ENCODE measurements at places on chromosomes 1 and 21. TPM values are rescaled to one million over a fixed set of nuclear protein-coding genes. Genes with fewer than 3 reads are reported as not detected.

Gene TOE1
- total RNA-seq, result 28.1 TPM

- H3K4me1 ChIP-seq, result no peaks in the 10 kb centered on the region
- H3K27me3 ChIP-seq, result no peaks in the 10 kb centered on the region
- H3K27ac ChIP-seq, result no peak overlapping the region
- H3K4me3 ChIP-seq, result no peak overlapping the region
These were observed 230.8 kb downstream of the KCTD3 start for GRCh38 chr1:215797859-215798258.

Gene TSPEAR
- total RNA-seq, result not detected

DNA sequence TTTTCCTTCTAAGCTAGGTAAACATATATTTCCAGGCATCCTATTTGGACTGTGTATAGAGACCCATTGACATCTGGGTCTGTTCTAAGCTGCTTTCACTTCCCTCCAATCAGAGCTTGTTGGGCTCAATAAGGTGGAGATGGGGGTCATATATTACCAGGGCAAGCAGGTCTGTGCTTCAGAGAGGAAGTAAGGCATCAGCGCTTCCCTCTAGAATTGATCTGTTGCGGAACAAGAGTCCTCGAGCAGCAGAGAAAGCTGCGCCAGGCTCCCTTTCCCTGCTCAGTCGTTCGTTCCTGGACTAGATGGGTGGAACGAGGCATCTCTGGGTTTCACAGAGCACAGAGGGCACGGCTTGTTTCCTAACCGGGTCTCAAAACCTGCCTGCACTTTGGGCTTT lies 63.5 kb downstream of the DISC1 start:
- H3K27ac ChIP-seq, result no peak overlapping the region
- no peak for DNase-seq
- H3K27me3 ChIP-seq, result no peaks in the 10 kb centered on the region
- H3K36me3 ChIP-seq, result peaks cover 7% of the 10 kb centered on the region
- peaks cover 4% of the 10 kb centered on the region for H3K4me1 ChIP-seq

DNA sequence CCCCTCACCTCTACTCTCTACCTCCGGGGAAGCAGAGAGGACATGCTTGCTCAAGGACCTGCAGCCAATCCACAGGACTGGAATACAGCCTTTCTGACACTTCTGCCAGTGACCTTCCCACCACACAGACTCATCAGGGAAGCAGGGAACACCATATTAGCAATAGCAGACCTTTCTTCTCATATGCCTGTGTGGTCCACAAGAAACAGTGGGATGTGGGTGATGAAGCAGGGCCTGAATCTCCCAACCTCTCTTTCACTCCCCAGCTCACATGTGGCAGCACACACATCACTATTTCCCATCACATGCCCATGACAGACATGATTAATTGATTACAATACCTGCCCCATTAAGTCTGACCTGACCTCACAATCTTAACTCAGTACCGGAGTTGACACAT lies 695.1 kb downstream of the MATN1 start:
- no peaks in the 10 kb centered on the region for H3K36me3 ChIP-seq
- no peaks in the 10 kb centered on the region for H3K4me1 ChIP-seq

Gene DCDC2B
- total RNA-seq, result not detected

Gene S100A16
- total RNA-seq, result not detected

- no peak for DNase-seq
- peaks cover 2% of the 10 kb centered on the region for H3K27me3 ChIP-seq
- no peaks in the 10 kb centered on the region for H3K36me3 ChIP-seq
- no peak overlapping the region for H3K27ac ChIP-seq
These were observed 83.8 kb downstream of the EVI5 start for GRCh38 chr1:92701147-92701546.

DNA sequence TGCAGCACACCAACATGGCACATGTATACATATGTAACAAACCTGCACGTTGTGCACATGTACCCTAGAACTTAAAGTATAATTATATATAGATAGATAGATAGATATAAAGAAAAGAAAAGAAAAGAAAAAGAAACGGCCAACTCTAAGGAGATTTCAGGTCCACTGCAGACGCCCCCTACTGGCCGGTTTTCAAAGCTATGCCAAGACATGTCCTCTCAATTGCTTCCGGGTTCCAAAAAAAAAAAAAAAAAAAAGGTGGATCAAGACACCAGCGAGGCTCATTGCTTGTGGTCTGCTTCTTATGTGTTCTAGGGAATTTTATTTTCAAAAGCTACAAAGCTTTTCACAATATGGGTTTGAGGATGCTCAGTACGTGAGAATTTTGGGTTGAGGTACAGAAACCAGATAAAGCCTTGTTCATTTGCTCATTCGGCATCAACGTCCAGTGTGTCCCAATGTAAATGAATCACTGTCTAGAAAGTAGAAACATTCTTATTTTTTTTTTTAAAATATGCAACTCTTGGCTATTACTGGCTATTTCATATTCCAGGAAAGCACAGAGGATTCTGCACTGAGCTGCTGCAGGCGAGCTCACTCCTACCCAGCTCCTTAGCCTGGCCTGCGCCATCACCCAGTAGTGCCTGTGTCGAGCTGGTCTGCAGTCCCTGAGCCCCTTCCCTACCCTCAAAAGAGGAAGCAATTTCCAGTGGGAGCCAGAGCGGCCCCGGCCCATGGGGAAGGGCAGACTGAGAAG lies 643.0 kb downstream of the KIF26B start:
- no peaks in the 10 kb centered on the region for H3K4me1 ChIP-seq
- no peak overlapping the region for H3K4me3 ChIP-seq
- H3K36me3 ChIP-seq, result peaks cover 5% of the 10 kb centered on the region

Gene ASCL5
- total RNA-seq, result 0.29 TPM

GRCh38 chr1:84996846-84997666 lies at the start of gene MCOLN2:
Gene MCOLN2 (minus strand): TSS chr1:84997113. CDS start chr1:84996872, 241 bp downstream.
- H3K36me3 ChIP-seq, result peaks cover 10% of the 10 kb centered on the region
- H3K4me3 ChIP-seq, result peak within 1 kb of the TSS; percentile 77
- DNase-seq, result peak; percentile 57
- peaks cover 19% of the 10 kb centered on the region for H3K27me3 ChIP-seq

Gene PLPP3
- total RNA-seq, result not detected

- H3K4me3 ChIP-seq, result peak overlapping the region; percentile 9
- no peak overlapping the region for H3K27ac ChIP-seq
- H3K36me3 ChIP-seq, result no peaks in the 10 kb centered on the region
- H3K4me1 ChIP-seq, result peaks cover 21% of the 10 kb centered on the region
These were observed 17.7 kb upstream of the FRRS1 start for GRCh38 chr1:99784143-99784542.

Gene C21orf58
- total RNA-seq, result 25.2 TPM

Gene FAM110D
- total RNA-seq, result not detected

- H3K36me3 ChIP-seq, result no peaks in the 10 kb centered on the region
- H3K4me1 ChIP-seq, result no peaks in the 10 kb centered on the region
- no peak overlapping the region for H3K4me3 ChIP-seq
- DNase-seq, result peak; percentile 28
These were observed 66.0 kb upstream of the SLC25A33 start for GRCh38 chr1:9473032-9473807.

- no peaks in the 10 kb centered on the region for H3K27me3 ChIP-seq
- no peaks in the 10 kb centered on the region for H3K36me3 ChIP-seq
- no peak for DNase-seq
- no peaks in the 10 kb centered on the region for H3K4me1 ChIP-seq
These were observed 287.1 kb upstream of the AJAP1 start for GRCh38 chr1:4367230-4367777.

DNA sequence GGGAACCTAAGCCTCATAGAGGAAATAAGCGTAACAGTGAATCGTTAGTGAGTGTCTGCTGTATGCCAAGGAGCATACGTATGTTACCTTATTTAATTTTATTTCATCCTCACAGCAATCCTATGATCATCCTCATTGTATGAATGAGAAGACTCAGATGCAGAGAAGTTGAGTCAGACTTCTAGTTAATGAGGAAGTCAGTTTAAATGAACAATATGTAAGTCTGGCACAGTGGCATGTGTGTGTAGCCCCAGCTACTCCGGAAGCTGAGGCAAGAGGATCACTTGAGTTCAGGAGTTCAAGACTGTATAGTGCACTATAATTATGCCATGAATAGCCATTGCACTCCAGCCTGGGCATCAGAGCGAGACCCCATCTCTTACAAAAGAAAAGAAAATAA lies 148.0 kb downstream of the ZZZ3 start:
- peaks cover 2% of the 10 kb centered on the region for H3K4me1 ChIP-seq
- no peaks in the 10 kb centered on the region for H3K36me3 ChIP-seq
- no peaks in the 10 kb centered on the region for H3K27me3 ChIP-seq

- H3K36me3 ChIP-seq, result no peaks in the 10 kb centered on the region
- H3K27ac ChIP-seq, result no peak overlapping the region
- H3K4me1 ChIP-seq, result peaks cover 5% of the 10 kb centered on the region
- peaks cover 8% of the 10 kb centered on the region for H3K27me3 ChIP-seq
- no peak overlapping the region for H3K4me3 ChIP-seq
These were observed 146.9 kb downstream of the AJAP1 start for GRCh38 chr1:4801192-4801924.

GRCh38 chr1:92926873-92927272 lies 34.4 kb downstream of the DIPK1A start:
- no peak overlapping the region for H3K4me3 ChIP-seq
- no peaks in the 10 kb centered on the region for H3K27me3 ChIP-seq
- peaks cover 24% of the 10 kb centered on the region for H3K4me1 ChIP-seq
- peaks cover 14% of the 10 kb centered on the region for H3K36me3 ChIP-seq
- no peak overlapping the region for H3K27ac ChIP-seq

- H3K4me3 ChIP-seq, result no peak overlapping the region
- H3K27me3 ChIP-seq, result peaks cover 24% of the 10 kb centered on the region
- peaks cover 19% of the 10 kb centered on the region for H3K4me1 ChIP-seq
- DNase-seq, result no peak
These were observed 8.9 kb downstream of the EPHA10 start for GRCh38 chr1:37755951-37756560.

GRCh38 chr21:41503331-41503730 lies 4.6 kb downstream of the TMPRSS2 start:
- no peak overlapping the region for H3K27ac ChIP-seq
- no peak overlapping the region for H3K4me3 ChIP-seq
- no peak for DNase-seq

Gene WNT4
- total RNA-seq, result not detected

DNA sequence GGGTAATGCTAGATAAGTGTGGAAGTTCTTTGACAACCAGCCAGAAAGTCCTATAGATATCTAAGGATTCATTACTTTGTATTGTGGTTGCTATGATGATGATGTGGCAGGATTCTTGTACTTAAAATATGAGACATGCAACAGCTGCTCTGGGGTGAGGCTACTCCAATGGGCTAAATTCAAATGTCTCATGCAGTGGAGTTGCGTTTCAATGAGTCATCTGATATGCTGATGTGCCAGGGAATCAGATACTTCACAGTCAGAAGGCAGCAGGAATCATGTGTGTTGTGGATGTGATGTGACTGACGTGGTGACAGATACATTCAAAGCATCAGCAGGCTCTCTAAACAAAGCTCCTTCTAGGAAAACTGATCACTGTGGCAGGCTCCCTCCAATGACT lies 66.5 kb downstream of the TSEN15 start:
- H3K36me3 ChIP-seq, result peaks cover 10% of the 10 kb centered on the region
- H3K4me1 ChIP-seq, result no peaks in the 10 kb centered on the region
- DNase-seq, result no peak

Gene TMEM61
- not detected for total RNA-seq

Gene KCNA3
- total RNA-seq, result 16.2 TPM

GRCh38 chr1:5951846-5952410 lies 40.3 kb downstream of the NPHP4 start:
- DNase-seq, result no peak
- H3K27ac ChIP-seq, result no peak overlapping the region
- peaks cover 18% of the 10 kb centered on the region for H3K36me3 ChIP-seq
- H3K4me3 ChIP-seq, result no peak overlapping the region

DNA sequence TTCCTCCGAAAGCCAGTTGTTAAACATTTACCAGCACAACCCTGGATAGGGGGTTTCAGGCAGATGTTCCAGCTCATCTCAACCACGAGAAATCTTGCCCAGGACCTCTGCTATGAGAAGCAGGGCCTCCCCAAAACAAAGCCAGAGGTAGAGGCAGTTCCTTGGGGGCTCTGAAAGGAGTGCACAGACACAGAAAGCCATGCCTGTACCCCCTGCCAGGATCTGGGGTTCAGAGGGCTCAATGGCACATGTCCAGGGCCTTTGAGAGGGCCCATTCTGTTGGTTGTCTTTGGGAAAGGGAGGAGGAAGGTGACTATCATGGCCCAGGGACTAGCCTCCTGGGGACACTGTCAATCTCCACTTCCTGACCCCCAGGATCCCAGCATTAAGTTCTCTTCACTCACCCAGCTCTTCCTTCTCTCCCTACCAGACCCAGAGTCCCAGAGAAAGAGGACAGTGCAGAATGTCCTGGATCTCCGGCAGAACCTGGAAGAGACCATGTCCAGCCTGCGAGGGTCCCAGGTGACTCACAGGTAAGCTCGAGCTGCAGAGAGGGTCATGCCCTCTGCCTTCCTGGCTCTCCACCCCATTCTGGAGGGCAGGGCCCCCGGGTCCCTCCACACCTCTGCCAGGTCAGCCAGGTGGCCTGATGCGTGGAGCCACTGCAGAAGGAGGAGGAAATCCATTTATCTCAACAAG lies 116.4 kb upstream of the IPO9 start:
- H3K4me1 ChIP-seq, result no peaks in the 10 kb centered on the region
- H3K4me3 ChIP-seq, result no peak overlapping the region
- H3K27me3 ChIP-seq, result no peaks in the 10 kb centered on the region
- DNase-seq, result no peak

GRCh38 chr1:232339073-232339472 lies 290.9 kb downstream of the SIPA1L2 start:
- peaks cover 21% of the 10 kb centered on the region for H3K27me3 ChIP-seq
- H3K4me1 ChIP-seq, result peaks cover 13% of the 10 kb centered on the region
- H3K4me3 ChIP-seq, result no peak overlapping the region
- H3K27ac ChIP-seq, result no peak overlapping the region

DNA sequence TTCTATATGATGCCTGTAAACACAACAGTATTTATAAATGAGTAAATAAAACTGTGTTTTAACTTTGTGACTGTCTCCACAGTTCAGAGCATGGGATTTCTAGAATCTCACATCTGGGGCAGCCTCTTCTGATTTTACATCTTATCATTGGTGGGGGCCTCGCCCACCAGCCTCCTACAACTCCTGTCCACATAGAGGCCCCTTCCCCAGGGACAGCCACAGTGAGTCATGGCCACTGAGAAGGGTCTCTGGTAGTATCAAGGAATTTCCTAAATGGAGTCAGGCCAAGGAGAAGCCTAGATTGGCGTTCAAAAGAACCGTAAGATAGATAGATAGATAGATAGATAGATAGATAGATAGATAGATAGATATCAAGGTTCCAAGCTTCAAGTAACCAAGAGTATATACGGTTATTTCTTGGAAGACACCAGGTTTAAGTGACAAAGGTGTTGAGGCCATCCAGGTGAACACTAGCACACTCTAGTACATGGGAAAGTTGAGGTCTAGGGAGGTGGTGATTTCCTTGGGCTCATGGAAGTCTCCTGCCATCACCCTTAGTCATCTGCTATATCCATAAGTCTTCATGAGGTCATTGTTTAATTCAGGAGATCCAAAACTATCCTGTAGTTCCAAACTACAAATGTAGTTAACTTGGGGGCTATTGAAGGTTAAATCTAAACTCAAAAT lies 121.6 kb downstream of the SYT2 start:
- no peaks in the 10 kb centered on the region for H3K27me3 ChIP-seq
- no peak overlapping the region for H3K4me3 ChIP-seq
- H3K4me1 ChIP-seq, result no peaks in the 10 kb centered on the region
- no peaks in the 10 kb centered on the region for H3K36me3 ChIP-seq

- H3K4me1 ChIP-seq, result no peaks in the 10 kb centered on the region
- H3K4me3 ChIP-seq, result no peak overlapping the region
- no peaks in the 10 kb centered on the region for H3K36me3 ChIP-seq
- DNase-seq, result no peak
These were observed 93.9 kb upstream of the ZBTB18 start for GRCh38 chr1:243957141-243957540.

Gene FCRL4
- total RNA-seq, result not detected

GRCh38 chr1:155942578-155943141 lies 1.2 kb downstream of the RXFP4 start:
- H3K27ac ChIP-seq, result no peak overlapping the region
- no peaks in the 10 kb centered on the region for H3K27me3 ChIP-seq
- no peak overlapping the region for H3K4me3 ChIP-seq

Gene PPP2R5A
- total RNA-seq, result 36.5 TPM

Measured in activated CD8-positive, alpha-beta T cell treated with anti-CD3 and anti-CD28 coated beads for 36 hours (primary cell).